SK-N-SH (cell line): ENCODE measurements at places on chromosomes 11 and 22.

DNA sequence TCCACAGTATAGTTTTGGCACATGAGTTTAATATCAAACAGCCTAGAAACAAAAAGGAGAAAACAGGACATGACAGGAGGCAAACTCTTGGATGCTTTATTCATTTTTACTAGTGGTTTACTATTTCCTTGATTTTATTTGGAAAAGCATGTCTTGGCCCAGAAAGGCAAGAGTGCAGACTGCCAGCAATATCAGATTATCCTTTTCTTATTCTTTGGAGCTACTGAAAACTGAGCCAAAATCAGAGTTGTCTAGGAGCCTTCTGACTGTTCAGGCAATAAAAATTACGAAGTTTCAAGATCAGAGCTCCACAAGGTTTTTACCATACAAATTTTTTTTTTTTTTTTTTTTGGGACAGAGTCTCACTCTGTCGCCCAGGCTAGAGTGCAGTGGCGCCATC is 16.0 kb downstream of the CELF1 start:
- DNase-seq = no peak

DNA sequence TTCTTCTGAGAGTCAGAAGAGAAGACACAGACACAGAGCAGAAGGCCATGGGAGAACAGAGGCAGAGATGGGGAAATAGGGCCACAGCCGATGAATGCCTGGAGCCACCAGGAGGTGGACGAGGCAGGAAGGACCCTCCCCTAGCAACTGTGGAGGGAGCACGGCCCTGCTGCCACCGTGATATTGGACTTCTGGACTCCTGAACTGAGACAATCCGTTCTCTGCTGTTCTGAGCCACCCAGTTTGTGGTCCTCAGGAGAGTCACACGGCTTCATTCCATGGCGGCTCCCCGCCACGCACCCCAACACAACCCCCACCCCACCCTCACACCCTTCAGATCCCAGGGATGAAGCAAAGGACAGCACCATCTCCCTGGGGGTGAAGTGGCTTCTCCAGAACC is 338.1 kb downstream of the CTTN start:
- no peak for DNase-seq

DNA sequence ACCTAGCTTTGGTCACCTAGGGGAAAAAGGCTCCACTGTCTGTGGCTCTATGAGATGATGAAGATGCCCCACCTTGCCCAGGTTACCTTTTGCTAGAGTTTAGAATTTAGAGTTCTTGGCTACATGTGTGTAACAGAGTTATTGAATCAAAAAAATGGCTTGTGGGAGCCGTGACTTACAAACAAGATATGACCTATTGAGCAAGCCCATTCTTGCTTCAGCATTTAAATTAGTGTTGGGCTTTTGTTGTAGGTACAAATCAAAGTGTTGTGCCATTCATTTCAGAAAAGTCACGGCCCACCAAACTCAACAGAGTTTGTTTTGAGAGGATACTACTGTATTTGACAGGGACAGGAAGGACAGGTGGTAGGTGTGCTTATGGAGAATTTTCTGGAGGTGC is 768.8 kb downstream of the NTM start:
- DNase-seq = no peak

GRCh38 chr11:79269611-79270307 is 171.1 kb downstream of the TENM4 start:
- DNase-seq = peak; percentile 49

GRCh38 chr11:103803062-103803461 is 233.4 kb upstream of the DDI1 start:
- no peak for DNase-seq

GRCh38 chr11:28343304-28344233 is 235.4 kb downstream of the METTL15 start:
- no peak for DNase-seq

DNA sequence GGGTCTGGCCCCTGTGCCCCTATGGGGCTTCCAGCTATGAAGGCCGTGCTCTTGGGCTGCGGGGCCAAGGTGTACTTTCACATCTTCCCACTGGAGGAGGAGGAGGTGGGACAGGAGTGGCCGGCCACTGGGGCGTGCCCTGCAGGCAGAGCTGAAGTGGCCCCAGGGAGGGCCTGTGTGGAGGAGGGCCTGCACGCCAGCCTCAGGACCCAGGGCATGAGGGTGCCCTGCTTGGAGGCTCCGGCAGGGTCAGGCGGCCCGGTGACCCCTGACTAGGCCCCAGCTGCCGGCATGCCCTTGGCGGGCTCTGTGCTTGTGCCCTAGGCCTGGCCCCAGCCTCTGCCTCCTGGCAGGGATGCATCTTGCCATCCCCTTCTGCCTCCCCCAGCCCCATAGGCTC is 5.2 kb downstream of the PRR5 start:
- no peak for DNase-seq

- no peak for DNase-seq
Measured at GRCh38 chr11:623999-624704, 603 bp downstream of the CDHR5 start.

GRCh38 chr11:66314561-66315497 is 2.0 kb downstream of the CD248 start:
- DNase-seq = no peak

GRCh38 chr22:26481694-26482093 is 1.9 kb downstream of the HPS4 start:
- DNase-seq = no peak

GRCh38 chr11:109309153-109309552 is 112.8 kb upstream of the C11orf87 start:
- DNase-seq = peak; percentile 17

DNA sequence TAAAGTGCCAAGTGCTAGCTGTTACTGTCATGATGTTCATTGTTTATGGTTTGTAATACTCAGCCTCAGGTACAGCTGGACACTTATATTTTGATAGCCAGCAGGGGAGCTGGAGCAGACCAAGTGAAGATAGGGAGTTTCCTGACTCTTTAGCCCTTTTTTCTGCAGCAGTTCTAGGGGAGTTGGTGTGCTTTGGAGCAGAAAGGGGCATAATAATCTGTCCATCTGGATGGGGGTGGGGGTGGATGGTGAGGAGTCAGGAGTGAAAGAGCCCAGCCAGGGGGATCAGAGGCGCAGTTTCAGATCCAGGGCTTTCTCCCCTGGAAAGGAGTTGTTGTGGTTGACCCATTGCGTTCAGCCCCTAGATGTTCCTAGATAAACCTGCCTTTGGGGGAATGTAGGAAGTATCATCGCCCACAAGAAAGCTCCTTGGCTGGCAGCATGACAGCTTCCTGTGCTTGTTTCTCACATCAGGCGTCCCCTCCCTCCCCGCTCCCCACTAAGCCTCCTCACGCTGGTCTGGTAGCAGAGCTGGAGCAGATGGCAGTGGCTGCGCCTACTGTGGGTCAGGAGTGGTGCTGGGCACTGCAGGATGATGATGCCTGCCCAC is 41.9 kb downstream of the MED15 start:
- DNase-seq = no peak

- peak; percentile 77 for DNase-seq
Measured at GRCh38 chr22:45328822-45329529, 19.2 kb downstream of the FAM118A start.

DNA sequence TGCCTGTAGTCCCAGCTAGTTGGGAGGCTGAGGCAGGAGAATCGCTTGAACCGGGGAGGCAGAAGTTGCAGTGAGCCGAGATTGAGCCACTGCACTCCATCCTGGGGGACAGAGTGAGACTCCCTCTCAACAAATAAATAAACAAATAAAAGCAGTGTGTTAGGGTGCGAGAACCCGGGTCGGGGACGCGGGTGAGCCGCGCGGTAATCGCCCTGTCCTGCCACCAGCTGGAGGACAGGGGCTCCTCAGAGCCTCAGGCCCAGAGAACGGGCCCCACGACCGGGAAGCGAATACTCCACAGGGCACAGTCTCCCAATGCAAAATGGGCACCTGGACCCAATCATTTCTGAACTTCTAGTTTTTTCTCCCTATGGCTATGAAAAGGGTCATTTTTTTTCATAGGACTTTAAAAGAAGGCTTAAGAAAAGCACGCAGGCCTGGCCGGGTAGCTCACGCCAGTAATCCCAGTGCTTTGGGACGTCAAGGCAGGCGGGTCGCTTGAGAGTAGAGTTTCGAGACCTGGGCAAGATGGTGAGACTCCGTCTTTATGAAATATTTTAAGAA is 744 bp upstream of the MCM5 start:
- DNase-seq = peak; percentile 76

- no peak for DNase-seq
Measured at GRCh38 chr11:67996051-67996450, 7.8 kb downstream of the UNC93B1 start.

- DNase-seq = no peak
Measured at GRCh38 chr11:127247261-127247851, 246.8 kb upstream of the KIRREL3 start.

DNA sequence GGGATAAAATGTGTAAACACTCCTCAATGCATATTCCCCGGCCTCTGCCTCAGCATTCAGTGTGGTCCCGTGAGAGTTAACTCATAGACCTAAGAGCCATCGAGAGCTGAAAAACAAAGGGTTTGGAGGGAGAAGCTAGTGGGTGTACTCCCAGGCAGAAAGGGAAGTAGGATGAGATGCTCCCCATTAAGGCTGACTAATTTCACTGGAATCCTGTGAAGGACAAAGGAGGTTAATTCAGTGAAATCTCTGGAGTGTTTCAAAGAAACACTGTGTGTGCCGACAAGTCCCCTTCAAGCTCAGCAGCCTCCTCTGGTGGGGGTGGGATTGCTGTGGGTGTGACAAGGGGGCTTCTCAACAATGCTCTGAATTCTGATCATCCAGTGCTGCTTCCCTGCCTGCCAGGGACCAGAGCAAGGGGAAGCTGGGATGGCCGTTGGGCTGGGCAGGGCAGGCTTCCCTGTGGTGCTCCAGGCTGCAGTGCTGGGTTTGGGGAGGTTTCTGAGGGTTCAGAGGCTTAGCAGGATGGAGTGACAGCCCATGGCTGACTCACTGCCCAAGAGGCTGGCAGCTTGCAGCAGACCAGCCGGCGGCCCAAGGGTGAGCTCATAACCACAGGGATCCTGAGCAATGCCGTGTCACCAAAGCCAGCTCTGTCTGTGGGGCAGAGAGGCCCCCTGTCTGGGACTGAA is 61.4 kb upstream of the BMAL1 start:
- no peak for DNase-seq

- DNase-seq = no peak
Measured at GRCh38 chr22:25874327-25874726, 132.3 kb downstream of the MYO18B start.

DNA sequence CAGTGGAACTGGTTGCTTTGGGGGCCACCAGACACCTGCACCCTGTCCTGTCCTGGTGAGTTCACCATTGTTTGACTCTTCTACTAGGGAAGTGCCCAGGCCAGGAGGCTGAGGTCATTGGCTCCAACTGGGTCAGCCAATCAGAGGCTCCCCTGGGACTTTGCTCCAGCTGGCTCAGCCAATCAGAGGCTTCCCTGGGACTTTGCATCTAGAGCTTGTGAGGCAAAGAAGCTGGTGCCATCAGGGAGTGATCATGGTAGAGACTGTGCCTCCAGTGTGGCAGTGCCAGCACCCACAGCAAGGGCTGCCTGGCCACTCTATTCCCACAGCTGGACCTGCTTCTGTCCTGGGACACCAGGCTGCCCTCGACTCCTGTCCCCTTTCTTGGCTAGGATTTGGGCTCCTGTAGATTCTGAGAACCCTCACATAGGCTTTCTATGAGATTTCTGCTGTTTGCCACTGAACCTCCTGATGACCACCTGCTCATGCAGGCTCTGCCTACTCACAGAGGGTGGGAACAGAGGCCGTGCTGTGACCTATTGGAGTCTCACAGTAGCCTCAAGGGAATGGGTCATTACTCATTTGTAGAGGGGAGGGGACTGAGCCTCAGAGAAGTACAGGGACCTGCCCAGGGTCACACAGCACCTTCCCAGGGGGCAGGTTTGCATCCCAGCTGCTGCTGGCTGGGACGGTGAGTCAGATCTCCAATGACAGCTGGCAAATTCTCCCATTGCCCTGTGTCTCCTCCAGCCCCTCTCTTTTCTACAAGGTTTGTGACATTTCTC is 59.2 kb upstream of the SHISAL1 start:
- DNase-seq = no peak

GRCh38 chr11:76609736-76610370 is 60.7 kb downstream of the LRRC32 start:
- peak; percentile 5 for DNase-seq

GRCh38 chr11:1501421-1502167 is 15.0 kb upstream of the MOB2 start:
- no peak for DNase-seq

DNA sequence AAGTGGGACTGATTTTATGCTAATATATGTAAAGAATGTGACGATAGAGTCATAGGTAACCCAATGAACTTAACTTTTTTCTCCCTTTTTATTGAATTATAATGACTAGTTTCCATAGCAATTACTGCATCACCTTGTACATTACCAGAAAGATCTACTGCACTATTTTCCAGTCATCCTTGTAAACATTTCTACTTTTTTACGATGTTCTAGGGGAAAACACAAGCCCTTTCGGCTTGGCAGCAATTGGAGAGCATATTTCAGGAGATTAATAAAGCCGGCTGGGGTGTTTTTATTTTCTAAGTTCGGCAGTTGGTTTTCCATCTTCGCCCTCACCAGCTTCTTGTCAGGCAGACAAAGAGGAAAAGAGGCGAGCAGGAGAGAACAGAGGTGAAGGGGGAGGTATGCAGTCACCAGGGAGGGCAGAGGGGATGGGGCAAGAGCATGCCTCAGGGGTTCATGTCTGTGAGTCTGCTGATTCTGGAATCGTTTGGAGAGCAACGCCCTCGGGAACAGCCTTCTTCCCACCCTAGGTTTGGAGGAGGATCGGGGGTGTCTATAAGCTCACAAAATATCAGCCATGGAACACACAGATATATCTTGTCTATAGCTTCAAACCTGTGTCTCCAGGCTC is 476.4 kb downstream of the MIAT start:
- no peak for DNase-seq

- DNase-seq = peak; percentile 69
Measured at GRCh38 chr11:43969543-43969942, 27.1 kb downstream of the C11orf96 start.

GRCh38 chr11:80083531-80083951 is 642.7 kb upstream of the TENM4 start:
- DNase-seq = no peak

DNA sequence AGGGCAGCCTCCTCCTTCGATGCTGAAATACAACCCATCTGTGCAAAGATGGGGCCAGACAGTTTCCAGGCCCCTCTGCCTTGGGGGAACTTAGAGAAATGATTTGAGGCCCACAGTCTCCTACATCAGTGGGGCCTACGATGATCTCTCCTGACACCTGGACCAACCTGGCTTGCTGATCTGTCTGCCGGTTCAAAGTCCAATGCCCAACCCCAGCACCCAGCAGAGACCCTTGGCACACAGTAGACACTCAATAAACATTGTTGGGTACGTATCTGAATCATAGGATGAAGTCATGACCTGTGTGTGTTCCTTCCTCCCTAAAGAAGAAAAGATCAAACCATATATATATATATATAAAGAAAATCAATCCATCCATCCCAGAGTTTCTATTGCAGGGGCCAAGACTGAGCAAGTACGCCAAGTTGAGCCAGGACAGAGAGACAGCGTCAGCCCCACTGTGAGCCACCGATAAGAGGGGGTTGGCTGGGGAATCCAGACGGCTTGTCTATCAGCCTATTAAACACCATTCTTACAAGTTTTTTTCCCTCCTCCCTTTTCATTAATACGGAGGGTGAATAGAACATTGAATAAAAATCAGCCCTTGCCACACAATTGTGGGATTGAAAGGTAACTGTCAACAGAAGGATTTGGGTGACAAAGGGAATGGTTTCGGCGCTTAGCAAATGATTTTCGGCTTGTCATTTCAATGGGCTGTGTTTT is 244.1 kb downstream of the MN1 start:
- DNase-seq = no peak

- no peak for DNase-seq
Measured at GRCh38 chr11:110830747-110831146, 118.5 kb upstream of the ARHGAP20 start.

GRCh38 chr11:86575208-86575855 is 97.1 kb downstream of the ME3 start:
- DNase-seq = no peak
